ENCODE measurements at places on chromosomes 13 and 19. TPM values are rescaled to one million over a fixed set of nuclear protein-coding genes. Genes with fewer than 3 reads are reported as not detected.

ERICH4 gene
- not detected for polyA plus RNA-seq

KIR3DL2 gene
- polyA plus RNA-seq: not detected

TEX101 gene
- polyA plus RNA-seq: not detected

ZFP28 gene
- 3.5 TPM for polyA plus RNA-seq

CBY2 gene
- polyA plus RNA-seq: not detected

SLC35E1 gene
- polyA plus RNA-seq: 16.2 TPM

ONECUT3 gene
- polyA plus RNA-seq: not detected

GPC6 gene
- 0.70 TPM for polyA plus RNA-seq

PBX4 gene
- 4.9 TPM for polyA plus RNA-seq

CBLC gene
- 50.9 TPM for polyA plus RNA-seq

Measured in stomach (tissue), 19 donors.